Left renal cortex interstitium (tissue), 4 donors: ENCODE measurements at places on chromosomes 5 and 9. TPM values are rescaled to one million over a fixed set of nuclear protein-coding genes. Genes with fewer than 3 reads are reported as not detected.

Gene AGXT2
- polyA plus RNA-seq, result 55.7 TPM

Gene LYRM7
- 16.4 TPM for polyA plus RNA-seq

DNA sequence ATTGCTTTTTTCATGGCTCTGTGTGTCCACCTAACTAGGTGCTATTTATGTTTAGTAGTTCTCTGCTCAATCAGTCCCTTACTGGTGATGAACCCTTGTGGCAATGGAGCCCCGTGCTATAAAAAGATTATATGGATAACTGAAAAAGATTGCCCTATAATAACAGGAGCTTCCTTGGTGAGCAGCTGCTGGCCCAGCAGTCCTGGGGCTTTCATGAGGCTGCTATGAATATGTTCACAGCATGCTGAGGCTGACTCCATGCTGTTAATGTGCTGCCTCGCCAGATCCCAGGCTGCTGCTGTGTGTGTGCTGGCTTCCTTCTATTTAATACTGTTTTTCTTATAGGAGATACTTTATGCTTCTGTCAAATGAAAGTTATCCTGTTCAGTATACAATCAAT lies 357.5 kb downstream of the TAF11L14 start:
- DNase-seq, result no peak

DNA sequence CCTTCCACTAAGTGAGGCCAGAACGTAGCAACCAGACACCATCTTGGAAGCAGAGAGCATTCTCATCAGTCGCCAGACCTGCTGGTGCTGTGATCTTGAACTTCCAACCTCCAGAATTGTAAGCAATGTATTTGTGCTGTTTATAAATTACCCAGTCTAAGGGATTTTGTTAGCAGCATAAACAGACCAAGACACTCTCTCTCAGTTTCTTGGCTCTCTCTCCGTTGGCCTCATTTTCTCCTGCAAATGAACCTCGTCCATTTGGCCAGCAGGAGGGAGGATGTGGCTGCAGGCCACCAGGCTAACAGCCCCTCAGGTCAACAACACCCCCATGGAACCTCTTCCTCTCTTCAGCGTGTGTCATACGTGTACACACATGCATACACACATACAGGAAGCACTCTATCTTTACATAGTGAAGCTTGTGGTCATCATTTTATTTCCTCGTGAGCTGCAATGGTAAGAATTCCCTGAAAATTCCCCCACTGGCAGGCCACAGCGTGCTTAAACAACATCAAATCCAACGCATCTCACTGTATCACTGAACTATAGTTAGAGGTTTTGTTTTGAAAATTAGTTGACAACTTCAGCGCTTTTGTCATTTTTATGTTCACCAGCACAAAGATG lies 62.8 kb upstream of the PPP1R26 start:
- no peak for DNase-seq

DNA sequence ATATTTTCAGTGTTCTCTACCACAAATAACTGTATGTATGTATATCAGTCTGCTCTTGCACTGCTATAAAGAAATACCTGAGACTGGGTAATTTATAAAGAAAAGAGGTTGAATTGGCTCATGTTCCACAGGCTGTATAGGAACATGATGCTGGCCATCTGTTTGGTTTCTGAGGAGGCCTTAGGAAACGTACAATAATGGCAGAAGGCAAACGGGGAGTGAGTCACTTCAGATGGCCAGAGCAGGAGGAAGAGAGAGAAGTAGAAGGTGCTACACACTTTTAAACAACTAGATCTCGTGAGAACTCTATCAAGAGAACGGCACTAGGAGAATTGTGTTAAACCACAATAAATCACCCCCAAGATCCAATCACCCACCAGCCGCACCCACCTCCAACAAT lies 121.7 kb downstream of the ADAMTS6 start:
- DNase-seq, result no peak

DNA sequence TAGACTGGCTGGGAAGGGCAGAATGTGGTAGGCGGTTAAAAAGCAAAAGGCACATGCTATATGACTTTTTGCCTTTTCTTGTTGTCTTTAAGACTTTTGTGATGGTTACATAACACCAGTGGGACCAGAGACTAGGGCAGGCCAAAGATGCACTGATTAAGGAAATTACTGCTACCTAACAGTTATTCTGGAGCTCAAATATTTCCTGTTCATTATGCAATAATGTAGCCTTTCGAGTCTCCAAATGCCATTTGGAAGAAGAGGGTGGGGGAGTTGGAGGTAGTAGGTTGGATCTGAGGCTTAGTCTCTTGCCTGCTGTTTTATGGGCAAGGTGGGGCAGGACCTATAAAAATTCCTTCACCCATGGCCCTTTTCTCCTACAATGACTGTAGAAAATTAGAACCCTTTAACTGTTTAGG lies 51.7 kb downstream of the SH3GL2 start:
- no peak for DNase-seq

DNA sequence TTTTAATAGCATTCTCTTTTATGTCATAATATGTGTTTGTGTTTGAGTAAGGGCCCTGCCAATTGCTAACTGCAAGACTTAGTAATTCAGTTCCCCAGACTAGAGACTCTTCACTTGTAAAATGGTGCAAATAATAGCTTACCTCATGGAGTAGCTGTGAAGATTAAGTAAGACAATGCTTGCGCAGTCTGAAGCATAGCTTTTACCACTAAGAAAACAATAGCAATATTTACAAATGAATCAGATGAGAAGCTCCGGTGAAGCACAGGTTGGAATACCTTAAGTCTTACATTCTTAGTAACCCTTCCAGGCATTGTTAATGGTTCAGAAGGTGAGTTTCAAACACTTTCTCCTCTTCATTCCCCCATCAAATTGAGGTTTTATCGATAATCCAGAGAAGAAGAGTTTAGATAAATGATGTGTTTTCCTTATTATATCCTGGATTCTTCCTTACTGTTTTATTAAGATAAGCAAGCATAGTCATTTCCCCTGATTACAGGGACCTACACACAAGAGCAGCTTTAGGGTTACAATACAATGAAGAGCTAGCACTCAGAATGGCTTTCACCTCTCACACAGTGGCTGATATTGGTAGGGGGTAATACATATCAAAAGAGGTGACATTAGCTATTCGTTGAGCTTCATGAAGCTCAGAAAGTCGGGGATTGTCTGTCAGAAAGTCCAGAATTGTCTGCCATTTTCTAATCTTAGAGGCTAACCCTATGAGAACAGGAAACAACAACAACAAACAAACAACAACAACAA lies 96.4 kb upstream of the EDIL3 start:
- DNase-seq, result no peak

DNA sequence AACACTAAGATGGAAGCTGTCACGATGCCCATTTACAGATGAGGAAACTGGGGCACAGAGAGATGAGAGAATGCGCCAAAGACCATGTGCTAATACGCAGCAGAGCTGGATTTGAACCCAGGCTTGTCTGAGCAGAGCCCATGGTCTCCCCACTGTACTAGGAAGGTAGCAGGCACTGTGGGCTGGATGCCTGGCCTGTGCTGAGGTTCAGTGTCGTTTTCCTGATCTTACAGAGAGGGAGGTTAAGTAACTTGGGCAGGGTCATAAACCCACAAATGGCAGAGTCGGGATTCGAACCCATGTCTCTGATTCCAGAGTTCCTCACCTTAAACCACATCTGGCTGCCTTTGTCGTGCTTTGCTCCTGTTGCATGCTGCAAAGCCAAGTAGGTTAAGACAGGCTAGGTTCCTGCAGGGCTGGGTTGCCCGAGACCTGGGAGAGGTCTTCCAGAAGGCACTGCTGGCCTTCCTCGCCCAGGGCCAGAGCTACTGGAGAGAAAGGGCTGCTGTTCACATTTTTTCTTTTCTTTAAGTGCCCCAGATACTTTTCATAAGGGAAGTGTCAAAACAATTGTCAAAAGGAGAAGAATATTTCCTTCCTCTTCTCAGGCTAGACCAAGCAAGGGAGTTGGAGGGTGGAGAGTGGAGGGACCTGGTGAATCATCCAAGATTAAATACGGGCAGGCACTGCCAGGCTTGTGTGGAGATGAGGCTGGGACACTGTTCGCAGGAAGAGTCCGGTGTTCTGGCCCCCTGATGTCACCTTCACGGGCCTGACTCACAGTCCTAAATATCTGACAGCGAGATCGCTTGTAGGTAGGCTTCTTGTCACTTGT lies 3.2 kb downstream of the NEK6 start:
- no peak for DNase-seq
